ENCODE measurements at places on chromosomes 3 and 15. TPM values are rescaled to one million over a fixed set of nuclear protein-coding genes. Genes with fewer than 3 reads are reported as not detected.

DNA sequence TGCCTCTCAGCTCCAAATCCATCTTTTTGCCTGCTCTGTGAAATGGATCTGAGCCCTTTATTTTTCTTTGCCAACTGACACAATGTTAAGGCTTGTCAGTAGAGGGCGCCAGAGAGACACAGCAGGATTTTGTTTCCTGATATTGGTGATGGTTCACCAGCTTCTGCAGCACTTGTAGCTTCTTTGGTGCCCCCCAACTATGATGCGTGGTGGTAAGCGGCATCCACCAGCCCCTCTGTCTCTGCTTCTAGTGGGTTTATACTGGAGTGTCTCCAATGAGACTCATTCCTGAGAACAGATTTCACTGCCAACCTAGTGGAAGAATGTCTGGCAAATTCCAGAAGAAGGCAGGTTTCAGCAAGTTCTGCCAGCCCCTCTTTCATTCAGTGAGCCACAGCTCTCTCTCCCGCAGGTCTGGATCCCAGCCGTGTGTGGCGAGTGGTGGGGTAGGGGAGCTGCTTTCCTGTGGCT lies 471.9 kb upstream of the FRG2C start:
- H3K27ac ChIP-seq, result no peak overlapping the region
- no peaks in the 10 kb centered on the region for H3K36me3 ChIP-seq
- H3K4me1 ChIP-seq, result peaks cover 30% of the 10 kb centered on the region
- peak; percentile 68 for DNase-seq
- H3K4me3 ChIP-seq, result no peak overlapping the region
- H3K27me3 ChIP-seq, result no peaks in the 10 kb centered on the region

GRCh38 chr3:30186741-30187219 lies 419.6 kb upstream of the TGFBR2 start:
- no peak overlapping the region for H3K27ac ChIP-seq
- H3K4me3 ChIP-seq, result no peak overlapping the region
- peaks cover 7% of the 10 kb centered on the region for H3K4me1 ChIP-seq
- DNase-seq, result no peak
- no peaks in the 10 kb centered on the region for H3K27me3 ChIP-seq
- H3K36me3 ChIP-seq, result no peaks in the 10 kb centered on the region

DNA sequence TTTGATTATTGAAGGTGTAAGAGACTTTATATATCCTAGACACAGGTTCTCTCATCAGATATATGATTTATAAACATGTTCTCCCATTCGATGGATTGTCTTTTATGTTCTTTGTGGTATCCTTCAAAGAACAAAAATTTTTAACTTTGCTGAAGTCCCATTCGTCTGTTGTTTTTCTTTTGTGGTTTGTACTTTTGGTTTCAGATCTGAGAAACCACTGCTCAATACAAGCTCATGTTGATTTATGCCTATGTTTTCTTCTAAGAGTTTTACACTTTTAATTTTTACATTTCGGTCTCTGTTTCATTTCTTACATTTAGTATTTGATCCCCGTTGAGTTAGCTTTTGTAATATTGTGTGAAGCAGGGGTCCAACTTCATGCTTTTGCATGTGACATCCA lies 103.3 kb upstream of the SPRED1 start:
- no peak for DNase-seq
- peaks cover 6% of the 10 kb centered on the region for H3K4me1 ChIP-seq
- no peaks in the 10 kb centered on the region for H3K27me3 ChIP-seq

DNA sequence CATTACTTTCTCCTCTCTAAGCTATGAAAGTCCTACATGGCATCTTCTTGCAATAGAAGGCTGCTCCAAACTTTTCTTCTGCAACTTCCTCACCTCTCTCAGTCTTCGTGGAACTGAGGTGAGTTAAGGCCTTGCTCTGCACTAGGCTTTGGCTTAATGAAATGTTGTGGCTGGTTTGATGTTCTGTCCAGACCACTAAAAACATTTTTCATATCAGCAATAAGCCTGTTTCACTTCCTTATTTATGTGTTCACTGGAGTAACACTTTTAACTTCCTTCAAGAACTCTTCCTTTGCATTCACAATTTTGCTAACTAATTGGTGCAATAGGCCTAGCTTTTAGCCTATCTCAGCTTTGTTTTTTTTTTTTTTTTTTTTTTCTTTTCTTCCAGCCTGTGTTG lies 335.3 kb upstream of the NECTIN3 start:
- no peaks in the 10 kb centered on the region for H3K36me3 ChIP-seq
- H3K4me3 ChIP-seq, result no peak overlapping the region
- H3K4me1 ChIP-seq, result no peaks in the 10 kb centered on the region
- DNase-seq, result no peak

Gene C3orf22
- total RNA-seq, result not detected

Gene TRIM59
- total RNA-seq, result 36.8 TPM

Gene TMEM42
- 20.1 TPM for total RNA-seq
